ENCODE measurements at places on chromosomes 7 and 10.

DNA sequence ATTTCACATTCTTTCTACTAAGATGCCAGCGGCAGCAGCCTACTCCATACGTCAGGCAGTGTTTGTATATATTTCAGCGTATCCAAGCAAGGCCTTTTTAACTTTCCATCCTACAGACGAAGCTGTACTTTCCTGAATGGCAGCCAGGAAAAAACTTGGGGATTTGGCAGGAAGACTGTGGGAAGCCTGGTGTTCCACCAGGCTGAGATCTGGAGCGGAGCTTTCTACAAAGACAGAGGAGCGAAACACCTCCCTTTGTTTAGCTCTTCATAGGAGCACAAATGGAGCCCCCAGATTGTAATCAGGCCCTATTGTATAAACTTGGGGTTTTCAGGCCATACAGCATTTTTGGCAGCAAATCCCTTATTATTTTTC, 143.8 kb downstream of the TES start:
- DNase-seq, result no peak

- no peak for DNase-seq
These were observed 150.8 kb downstream of the GRK5 start for GRCh38 chr10:119358152-119358512.

DNA sequence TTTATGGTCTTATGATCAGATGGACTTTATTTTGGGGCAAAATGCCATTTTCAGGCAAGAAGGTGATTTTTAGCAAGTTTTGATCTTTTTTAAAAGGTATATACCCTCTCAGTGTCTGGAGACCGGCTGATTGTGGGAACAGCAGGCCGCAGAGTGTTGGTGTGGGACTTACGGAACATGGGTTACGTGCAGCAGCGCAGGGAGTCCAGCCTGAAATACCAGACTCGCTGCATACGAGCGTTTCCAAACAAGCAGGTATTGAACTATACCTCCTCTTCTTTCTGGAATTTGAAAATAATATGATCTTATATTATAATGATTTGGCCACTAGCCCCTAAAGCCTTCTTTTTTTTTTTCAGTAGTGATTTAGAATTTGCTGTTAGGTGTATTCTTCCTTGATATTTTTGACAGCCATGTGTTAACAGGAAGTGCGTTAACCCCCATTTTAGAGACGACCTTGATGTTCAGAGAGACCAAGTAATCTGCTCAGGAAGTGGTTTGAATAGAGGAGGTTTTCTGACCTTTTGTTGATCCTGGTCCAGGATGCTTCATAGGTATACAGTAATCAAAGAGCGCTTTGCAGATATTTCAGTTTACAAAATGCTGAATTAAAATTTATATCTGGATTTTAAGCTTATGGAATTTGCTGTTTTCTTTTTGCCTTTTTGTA, 6.2 kb downstream of the BUB3 start:
- no peak for DNase-seq

GRCh38 chr7:19375976-19376375, 230.8 kb upstream of the FERD3L start:
- no peak for DNase-seq

DNA sequence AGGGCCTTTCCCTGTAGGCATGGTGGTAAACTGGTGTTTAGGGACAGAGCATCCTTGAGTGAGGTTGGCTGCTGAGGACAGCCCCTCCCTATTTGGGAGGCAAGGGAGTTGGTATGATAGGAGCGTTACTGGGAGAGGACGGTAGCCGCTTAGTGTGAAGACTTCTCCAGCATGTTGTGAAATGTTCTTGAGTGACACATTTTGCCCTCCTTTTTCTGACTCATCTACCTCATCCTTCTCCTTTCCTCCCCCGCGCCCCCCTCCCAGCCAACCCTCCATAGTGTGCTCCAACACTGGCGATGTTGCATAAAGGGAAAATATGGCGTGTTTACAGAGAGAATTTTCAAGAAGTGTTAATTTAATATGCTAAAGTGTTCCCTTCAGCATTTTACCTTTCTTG, 645.0 kb upstream of the GALNT17 start:
- DNase-seq, result no peak

GRCh38 chr10:92382631-92383030, 91.7 kb downstream of the MARCHF5 start:
- no peak for DNase-seq

DNA sequence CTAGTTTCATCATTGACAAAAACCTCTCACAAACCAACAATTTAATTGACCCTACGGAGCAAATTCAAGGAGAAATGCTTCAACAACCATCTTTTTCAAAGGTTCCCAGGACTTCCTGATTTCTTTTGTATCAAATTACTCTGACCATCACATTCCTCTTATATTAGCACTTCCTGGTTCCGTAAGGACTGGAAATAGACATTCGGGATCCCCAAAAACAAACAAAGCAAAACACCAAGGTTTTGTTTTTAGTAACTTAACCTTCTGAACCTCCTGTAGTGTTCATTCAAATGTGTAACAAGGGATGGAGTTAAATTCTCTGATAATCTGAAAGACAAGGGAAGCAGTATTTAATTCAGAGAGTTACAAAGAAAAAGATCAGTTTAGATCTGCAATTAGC, 387.6 kb upstream of the NRP1 start:
- DNase-seq, result no peak

GRCh38 chr7:43609097-43609496, 26.2 kb downstream of the STK17A start:
- DNase-seq, result no peak

- DNase-seq, result no peak
These were observed 356.2 kb upstream of the LRGUK start for GRCh38 chr7:133770863-133771492.

GRCh38 chr10:59748834-59749233, 4.4 kb downstream of the MRLN start:
- DNase-seq, result no peak
